ENCODE measurements at places on chromosomes 13 and 19. TPM values are rescaled to one million over a fixed set of nuclear protein-coding genes. Genes with fewer than 3 reads are reported as not detected.

Gene SIGLEC8
- not detected for total RNA-seq

Gene TMEM272
- not detected for total RNA-seq

Gene CEACAM3
- not detected for total RNA-seq

Gene PABPC3
- total RNA-seq, result 0.09 TPM

Gene USHBP1
- not detected for total RNA-seq

Gene GFY
- total RNA-seq, result not detected

Gene APOC4
- total RNA-seq, result not detected

Measured in smooth muscle cell of bladder (primary cell).